ENCODE measurements at places on chromosomes 2 and 18.

GRCh38 chr18:38067086-38067485, 501.5 kb upstream of the CELF4 start:
- DNase-seq: no peak

- no peak for DNase-seq
Observed at GRCh38 chr2:27638037-27638637, 9.3 kb downstream of the GPN1 start.

DNA sequence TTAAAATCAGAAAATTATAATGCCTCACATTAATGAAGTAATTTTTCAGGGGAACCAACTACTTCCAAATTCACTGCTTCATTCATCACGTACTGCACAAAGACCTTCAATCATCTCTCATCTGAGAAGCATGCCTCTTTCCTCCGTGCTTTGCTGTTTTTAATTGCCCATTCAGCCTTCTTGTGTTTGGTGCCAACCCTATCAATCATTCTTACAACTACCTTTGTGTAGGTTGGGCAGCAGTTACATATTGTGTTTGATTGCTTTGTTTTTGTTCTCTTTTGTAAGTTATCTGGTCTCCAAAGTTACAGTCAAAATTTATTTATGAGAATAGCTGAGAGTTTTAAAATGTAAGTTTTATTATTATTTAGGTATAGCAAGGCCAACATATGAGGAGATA, 549.0 kb upstream of the SLC8A1 start:
- no peak for DNase-seq

GRCh38 chr2:179528576-179529069, 264.0 kb upstream of the SESTD1 start:
- DNase-seq: no peak

DNA sequence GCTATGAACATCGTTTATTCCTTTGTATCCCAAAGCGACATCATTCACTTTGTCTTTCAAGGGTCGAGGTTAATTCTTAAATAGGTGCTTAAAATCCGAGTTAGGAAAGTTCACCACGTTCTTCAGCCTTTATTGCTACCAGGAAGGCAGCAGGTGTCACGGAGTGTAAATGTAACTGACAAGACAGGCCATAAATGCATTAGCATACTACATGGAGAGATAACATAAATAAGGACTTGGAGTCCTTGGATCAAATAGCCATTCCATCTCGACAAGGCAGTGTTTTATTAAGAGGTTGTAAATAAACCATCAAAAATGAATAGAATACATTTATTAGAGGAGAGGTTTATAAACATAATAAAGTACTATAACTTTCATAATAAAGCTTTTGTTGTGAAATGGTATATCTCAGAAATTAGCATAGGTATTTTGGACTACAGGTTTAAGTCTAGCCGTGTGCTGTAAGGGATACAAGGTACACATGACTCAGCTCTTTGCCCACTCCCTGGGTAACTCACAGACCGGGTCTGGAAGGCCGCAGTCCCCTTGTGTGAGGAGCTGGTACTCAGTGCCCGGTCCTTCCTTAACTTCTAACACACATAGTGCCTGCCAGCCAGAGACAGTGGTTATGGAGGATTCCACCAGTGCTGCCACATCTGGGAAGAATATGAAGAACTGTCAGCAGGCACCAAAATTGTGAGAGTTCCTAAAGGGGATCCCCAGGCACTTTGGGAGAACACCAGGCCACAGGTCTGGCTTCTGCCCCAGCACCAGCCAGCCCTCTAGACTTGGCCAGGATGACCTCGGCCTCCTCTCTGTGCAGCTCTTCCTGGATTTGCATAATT, 29.4 kb downstream of the CAPN13 start:
- DNase-seq: no peak

GRCh38 chr2:111897630-111897923, 830 bp upstream of the MERTK start:
- DNase-seq: no peak

DNA sequence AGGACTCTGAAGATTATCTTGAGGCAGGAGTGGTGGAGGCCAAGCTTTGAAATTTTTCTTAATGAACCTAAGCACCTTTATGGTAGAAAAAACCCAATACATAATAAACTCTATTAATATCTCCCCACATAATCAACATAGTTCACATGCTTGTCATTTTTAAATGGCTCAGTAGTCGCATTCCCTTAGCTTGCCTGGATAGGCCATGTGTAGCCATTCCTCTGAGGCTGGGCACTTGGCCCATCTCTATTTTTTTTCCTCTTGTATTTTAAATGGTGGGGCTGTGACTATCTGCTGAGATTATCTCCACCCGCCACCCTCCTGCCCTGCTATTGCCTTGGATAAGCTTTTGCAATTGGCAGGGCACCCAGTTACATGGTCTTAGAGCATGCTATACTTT, 143.1 kb downstream of the FHOD3 start:
- peak; percentile 46 for DNase-seq

Data from PC-9 (cell line).